ENCODE measurements at places on chromosomes 13 and 19.

GRCh38 chr13:40440990-40441820 is 225.2 kb downstream of the FOXO1 start:
- no peak for DNase-seq

- DNase-seq = no peak
Measured at GRCh38 chr13:49368688-49369087, 75.2 kb downstream of the CAB39L start.

DNA sequence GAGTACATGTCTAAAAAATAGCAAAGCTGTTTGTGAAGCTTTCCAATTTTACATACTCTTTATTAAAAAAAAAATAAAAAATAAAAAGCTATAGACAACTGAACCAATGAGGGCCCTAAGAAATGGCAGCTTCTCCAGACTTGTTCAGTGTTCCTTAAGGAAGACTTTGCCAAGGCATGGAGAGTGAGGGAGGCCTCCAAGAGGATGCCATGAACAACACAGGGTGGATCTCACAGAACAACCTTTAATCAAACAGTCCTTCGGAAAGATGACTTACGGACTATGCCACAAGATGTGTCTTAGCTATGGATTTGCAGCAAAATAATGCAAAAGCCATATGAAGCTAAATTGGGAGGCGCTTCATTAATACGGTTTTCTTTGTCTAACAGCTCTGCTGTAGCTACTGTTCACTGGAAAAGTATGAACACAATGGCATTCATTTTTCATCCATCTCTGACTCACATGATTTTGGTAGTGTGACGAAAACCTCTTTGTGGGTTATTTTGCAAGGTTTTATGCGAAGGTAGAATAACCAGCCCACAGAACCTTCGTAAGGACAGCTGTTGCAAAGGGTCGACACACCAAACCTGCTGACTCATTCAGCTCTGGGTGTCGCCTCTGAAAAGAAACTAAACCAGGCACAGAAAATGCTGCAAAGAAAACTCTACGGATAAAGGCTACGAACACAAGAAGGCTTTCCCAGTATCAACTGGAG is 27.7 kb downstream of the EFNB2 start:
- no peak for DNase-seq

DNA sequence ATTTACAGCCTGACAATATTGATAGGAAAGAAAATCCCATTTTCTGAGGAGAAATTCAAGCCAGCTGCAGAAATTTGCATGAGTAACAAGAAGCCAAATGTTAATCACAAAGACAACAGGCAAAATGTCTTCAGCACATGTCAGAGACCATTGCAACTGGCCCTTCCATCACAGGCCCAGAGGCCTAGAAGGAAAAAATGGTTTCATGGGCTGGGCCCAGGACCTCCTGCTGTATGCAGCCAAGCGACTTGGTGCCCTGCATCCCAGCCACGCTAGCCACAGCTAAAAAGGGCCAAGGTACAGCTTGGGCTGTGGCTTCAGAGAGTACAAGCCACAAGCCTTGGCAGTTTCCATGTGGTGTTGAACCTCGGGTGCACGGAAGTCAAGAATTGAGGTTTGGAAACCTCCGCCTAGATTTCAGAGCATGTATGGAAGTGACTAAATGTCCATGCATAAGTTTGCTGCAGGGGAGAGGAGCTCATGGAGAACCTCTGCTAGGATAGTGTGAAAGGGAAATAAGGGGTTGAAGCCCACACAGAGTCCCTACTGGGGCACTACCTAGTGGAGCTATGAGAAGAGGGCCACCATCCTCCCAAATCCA is 1474.0 kb downstream of the PCDH9 start:
- DNase-seq = no peak
